Activated CD4-positive, CD25-positive, alpha-beta regulatory T cell treated with anti-CD3 and anti-CD28 coated beads, Interleukin-2, amount 50 U/mL, for 24 hours (primary cell): ENCODE measurements at places on chromosomes 5 and 9.

- ATAC-seq, result no peak
These were observed 59.1 kb upstream of the ENTREP1 start for GRCh38 chr9:69265891-69266290.

- ATAC-seq, result no peak
These were observed 60.2 kb downstream of the PPARGC1B start for GRCh38 chr5:149790276-149790675.

DNA sequence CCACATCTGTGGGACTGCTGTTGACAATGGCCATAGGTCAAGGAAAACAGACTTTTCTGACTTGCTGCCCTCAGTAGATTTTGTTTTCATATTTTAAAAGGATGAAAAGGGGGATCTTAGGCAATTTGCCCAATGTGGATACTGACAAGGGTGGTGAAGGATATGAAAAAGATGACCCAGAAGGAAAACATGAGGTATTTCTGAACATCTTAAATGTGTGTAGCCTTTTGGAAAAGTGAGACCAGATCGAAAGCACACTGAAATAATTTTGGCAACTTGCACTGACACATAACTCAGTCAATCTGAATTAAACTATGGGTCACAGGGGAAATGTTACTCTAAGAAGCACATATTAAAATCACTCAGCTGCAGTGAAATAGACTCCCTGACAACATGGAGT is 1793.0 kb upstream of the ACO1 start:
- no peak for ATAC-seq

- ATAC-seq, result no peak
These were observed 327.0 kb upstream of the KLF4 start for GRCh38 chr9:107816561-107817021.

- ATAC-seq, result no peak
These were observed 18.1 kb downstream of the KDM3B start for GRCh38 chr5:138370537-138370936.

DNA sequence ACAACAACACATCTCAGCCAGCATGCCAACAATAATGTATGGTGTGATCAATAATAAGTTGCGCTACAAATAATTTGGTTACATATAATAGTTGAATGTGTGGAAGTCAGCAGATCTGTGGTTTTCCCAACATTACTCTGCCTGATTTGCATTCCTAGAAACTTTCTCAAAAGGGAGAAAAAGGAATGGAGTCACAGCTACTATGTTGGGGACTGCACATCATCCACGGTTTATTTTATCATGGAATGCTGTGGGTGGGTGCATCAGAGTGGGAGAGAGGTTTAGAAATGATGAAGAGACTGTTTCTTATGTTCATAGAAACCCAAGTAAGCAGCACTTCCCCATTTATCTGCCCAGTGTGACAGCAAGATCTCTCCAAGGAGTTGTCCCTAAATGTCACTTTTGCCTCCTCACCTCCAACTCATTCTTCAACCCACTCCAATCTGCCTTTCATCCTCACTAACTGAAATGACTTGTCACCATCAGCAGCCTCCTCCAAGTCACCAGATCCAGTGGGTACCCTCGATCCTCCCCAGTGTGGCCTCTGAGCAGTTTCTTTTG is 2.8 kb upstream of the SPOCK1 start:
- ATAC-seq, result no peak

DNA sequence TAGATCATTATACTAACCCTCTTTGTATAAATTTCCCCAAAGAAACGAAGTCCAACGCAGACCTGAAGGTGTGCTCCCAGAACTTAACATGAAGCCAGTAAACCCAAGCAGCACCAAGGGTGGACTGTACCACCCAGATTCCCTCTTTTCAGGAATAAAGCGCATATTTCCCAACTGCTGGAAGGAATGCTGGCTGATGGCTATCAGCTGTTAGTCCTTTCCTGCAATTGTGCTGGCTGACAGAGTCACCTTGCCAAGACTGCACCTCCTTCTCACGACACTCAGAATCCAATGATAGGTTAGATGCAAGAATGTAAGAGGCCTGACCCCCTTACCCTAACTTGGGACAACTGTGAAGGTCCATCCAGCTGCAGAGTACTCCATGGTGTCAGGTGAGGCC is 93.9 kb downstream of the MAPKAP1 start:
- ATAC-seq, result no peak

DNA sequence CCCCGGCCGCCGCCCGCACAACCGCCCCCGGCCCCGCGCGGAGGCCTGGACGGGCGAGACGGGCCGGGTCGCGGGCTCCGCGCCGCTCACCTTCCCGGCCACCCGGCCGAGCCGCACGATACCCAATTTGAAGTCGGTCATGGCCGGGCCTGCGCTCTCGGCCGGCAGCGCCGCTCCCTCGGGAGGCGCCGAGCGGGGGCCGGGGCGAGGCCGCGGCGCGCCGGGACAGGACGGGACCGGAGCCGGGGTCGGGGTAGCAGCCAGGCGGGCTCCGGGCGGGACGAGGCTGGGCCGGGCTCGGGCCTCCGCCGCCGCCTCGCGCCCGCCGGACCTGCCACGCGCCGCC is 216 bp downstream of the ZMYND19 start:
- ATAC-seq, result peak; percentile 14

DNA sequence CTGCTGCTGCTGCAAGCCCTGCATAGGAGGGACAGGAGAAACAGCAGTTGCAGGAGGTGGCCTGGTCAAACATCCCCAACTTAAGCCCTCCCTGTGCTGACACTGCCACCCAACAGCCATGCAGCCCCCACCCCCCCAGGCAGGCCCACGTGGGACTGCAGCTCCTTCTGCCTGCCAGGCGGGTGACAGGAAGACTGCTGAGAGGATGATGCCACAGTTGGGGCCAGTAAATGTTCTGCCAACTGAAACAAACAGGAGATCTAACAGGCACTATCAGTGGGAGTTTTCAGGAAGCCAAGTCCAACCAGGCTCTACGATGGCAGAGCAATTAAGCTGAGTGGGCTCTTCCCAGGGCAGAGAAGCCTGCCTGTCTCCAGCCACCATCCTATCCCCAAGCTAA is 31.1 kb downstream of the DIRAS2 start:
- ATAC-seq, result no peak

- no peak for ATAC-seq
These were observed 14.5 kb downstream of the GSN start for GRCh38 chr9:121282277-121283079.

- ATAC-seq, result no peak
These were observed 199.2 kb downstream of the ADAMTSL1 start for GRCh38 chr9:18673179-18673578.

GRCh38 chr5:80961376-80962281 is 1.5 kb downstream of the RASGRF2 start:
- ATAC-seq, result peak; percentile 55

DNA sequence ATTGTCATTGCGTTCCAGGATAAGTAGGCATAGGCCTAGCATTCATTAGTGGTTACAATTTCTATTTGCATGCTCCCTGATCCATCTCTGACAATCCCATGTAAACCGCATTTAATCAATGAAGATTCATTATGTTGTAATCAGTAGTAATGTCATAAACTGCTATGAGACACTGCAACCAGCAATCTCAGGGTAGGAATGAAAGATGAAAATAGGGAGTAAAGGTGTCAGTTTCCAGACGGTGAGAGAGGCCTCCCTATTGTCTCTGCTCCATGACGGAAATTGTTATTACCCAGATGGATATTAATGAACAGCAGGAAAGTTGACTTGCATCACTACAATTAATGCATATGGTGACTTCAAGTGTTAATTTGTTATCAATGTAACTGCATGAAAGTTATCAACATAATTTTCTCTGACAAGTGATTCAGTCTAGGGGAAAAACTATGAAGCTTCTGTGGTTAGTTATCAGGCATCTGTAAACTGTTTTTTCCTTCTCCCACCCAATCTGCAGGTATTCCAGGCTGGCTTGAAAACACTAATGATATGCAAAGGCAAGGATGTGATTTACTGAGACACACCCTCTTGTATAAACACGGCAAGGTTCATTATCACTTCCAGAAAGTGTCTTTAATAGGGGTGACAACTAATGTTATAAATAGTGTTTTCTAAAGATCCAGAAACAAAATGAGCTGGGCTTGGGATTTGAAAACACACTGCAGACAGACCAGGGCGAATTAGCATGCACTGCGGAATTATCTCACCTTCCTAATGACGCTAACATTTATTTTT is 73.5 kb downstream of the ZNF622 start:
- no peak for ATAC-seq

GRCh38 chr5:63240063-63240755 is 661.6 kb downstream of the LRRC70 start:
- ATAC-seq, result no peak

DNA sequence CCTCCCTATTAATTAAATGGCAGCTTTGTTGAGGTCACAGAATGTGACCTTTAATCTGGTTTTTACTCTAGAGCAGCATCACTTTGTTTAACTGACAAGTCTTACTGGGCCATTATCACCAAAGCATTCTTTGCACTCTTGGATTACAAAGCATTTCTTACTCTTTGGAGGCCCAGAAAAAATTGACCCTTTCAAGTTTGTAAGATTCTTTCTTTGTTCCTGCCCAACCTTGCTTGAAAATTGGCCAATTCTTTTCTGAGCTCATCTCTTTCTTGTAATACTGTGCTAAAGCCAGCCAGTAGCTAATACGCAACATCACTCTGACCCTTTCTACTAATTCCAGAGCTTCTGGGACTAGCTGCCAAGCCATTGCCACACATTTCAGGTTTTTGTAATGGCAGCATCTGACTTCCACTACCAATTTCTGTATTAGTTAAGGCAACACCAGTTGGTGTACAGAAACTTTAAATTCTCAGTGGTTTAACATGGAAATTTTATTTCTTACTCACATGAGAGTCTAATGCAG is 131.6 kb downstream of the PRDM6 start:
- ATAC-seq, result no peak

GRCh38 chr9:23825700-23826099 is 340 bp downstream of the ELAVL2 start:
- ATAC-seq, result no peak

DNA sequence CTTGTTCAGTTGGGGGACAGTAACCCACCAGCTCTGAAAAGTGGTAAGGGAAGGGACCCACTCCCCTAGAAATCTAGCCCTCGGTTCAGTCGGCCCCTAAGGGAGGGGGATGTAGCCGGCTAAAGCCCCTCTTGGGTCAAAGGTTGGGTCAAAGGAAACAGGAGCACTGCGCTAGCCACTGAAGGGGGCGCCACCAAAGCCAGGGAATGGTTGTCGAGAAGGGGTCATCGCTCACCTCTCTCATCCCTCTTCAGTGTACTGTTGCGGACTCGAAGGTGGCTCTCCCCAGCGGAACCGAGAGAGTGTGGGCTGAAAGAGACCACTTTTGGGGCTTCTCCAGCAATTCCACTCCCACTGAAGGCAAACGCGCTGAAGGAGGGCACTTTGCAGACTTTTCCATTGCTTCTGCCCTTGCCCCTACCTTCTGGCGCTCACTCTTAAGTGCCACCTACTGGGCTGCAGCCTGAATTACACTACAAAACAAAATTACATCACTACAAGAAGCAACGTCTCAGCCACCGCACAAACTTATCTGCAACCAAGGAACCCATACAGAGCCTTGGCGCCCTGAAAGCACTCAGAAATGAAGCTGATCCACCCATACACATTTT is 396.9 kb downstream of the PDE4D start:
- no peak for ATAC-seq

- no peak for ATAC-seq
These were observed 83.4 kb upstream of the SMIM23 start for GRCh38 chr5:171702135-171702770.

GRCh38 chr5:156694598-156694997 is 155.5 kb upstream of the PPP1R2B start:
- ATAC-seq, result no peak

DNA sequence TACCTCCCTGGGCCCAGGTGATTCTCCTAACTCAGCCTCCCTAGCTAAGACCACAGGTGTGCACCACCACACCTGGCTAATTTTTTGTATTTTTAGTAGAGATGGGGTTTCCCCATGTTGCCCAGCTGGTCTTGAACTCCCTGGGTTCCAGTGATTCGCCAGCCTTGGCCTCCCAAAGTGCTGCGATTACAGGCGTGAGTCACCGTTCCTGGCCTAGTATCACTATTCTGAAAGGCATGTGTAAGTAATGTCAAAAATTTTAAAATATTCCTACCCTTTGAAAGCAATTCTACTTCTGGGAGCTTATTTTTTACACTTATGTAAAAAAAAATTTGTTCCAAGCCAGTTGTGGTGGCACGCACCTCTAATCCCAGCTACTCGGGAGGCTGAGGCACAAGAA is 27.1 kb upstream of the TLE1 start:
- no peak for ATAC-seq

- no peak for ATAC-seq
These were observed 383.7 kb downstream of the DMAC1 start for GRCh38 chr9:7415836-7416235.

GRCh38 chr9:2321523-2322148 is 300.0 kb upstream of the VLDLR start:
- ATAC-seq, result no peak

DNA sequence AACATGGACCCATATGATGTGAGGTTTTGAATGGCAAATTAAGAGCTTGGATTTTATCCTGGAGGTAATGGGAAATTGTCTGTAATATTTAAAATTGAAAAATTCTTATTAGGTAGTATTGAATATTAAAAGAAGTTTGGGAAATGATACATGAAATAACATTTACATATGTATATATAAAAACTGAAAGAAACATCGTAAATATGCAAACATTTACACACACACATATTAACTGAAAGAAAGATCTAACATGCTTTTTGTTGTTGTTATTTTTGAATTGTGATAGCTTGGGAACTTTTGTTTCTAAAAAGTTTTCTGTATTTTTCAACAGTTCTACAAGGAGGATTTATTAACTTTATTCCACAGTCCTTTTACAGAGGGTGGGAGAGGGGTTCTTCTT is 82.8 kb upstream of the ITGA2 start:
- no peak for ATAC-seq

DNA sequence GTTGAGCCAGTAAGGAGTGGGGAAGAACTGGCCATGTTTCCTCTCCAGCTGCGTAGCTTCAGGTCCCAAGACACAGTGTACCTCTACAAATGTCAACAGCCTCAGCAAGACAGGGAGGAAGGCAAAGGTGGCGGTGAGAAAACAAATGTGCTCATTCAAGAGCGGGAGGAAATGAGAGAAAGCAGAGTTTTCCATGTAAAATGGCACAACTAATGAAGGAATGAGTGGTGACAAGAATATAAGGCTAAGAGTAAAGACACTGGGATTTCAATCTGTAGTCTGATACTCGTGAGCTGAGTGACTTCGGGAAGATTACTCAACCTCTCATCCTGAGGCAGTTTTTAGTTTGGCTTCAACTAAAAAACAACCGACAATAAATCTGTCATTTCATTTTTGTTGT is 67.6 kb downstream of the DPYSL3 start:
- ATAC-seq, result no peak

GRCh38 chr5:96976-97660 is 5.2 kb downstream of the PLEKHG4B start:
- ATAC-seq, result no peak

- ATAC-seq, result no peak
These were observed 156.5 kb downstream of the TRIO start for GRCh38 chr5:14299666-14300065.

- ATAC-seq, result no peak
These were observed 219.2 kb upstream of the KLF4 start for GRCh38 chr9:107708791-107709190.

- no peak for ATAC-seq
These were observed 8.0 kb downstream of the GCNT4 start for GRCh38 chr5:75044406-75044805.
